ENCODE measurements at places on chromosomes 1 and 21. TPM values are rescaled to one million over a fixed set of nuclear protein-coding genes. Genes with fewer than 3 reads are reported as not detected.

GRCh38 chr1:82044111-82044510, 243.4 kb downstream of the ADGRL2 start:
- no peak overlapping the region for H3K27ac ChIP-seq
- no peaks in the 10 kb centered on the region for H3K27me3 ChIP-seq
- H3K36me3 ChIP-seq: no peaks in the 10 kb centered on the region

- no peak for DNase-seq
- H3K4me3 ChIP-seq: no peak overlapping the region
- no peak overlapping the region for H3K27ac ChIP-seq
- peaks cover 1% of the 10 kb centered on the region for H3K27me3 ChIP-seq
Observed at GRCh38 chr1:171904778-171905450, 63.6 kb downstream of the DNM3 start.

DNA sequence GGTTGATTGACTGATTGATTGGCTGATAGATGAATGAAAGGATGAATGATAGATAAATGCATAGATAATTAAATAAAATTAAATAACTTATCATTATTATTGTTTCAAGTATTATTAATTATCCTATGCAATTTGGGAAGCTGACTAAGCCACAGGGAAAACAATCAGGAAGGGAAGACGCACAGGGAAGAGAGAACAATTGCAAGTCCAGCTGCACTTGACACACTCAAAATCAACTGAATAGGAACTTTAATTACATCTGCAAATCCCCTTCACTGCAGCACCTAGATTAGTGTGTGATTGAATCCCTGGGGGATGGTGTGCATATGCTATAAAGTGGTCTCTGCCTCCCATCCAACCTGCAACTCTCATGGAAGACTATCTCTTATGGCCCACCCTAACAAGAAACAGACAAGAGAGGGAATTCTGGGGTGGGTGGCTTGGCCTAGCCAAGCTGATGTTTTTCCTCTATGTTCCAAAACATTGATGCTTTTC, 161.1 kb upstream of the FGGY start:
- H3K27ac ChIP-seq: no peak overlapping the region
- H3K36me3 ChIP-seq: no peaks in the 10 kb centered on the region
- no peak for DNase-seq
- H3K27me3 ChIP-seq: peaks cover 10% of the 10 kb centered on the region
- H3K4me1 ChIP-seq: peaks cover 3% of the 10 kb centered on the region

DNA sequence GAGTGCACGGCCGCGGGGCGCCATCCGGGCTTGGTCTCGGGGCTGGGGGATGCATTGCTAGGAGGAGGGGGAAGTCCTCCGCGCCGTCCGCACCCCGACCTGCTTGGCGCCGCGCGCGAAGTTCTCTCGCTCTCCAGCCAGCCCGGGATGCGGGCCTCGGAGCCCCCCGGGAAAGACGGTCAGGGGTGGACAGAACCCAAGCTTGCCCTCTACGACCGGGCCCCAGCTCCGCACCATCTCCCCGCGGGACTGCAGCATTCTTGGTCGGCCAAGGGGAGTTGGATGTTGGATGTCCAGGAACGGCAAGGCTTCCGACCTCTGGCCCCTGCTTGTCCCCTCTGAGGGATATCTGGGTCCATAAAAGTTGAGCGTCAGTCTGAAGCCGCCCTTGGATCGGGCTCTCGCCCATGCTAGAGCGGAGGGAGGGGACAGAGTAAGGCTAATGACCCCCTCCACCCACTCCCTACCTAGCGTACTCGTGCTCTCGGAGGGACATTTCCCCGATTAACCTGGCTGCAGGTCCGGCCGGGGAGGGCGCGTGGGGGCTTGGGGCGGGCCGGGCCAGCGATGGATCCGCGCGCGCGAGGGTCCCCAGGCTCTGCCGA, 522 bp downstream of the DISP3 start:
- no peaks in the 10 kb centered on the region for H3K36me3 ChIP-seq
- no peak for DNase-seq
- H3K27me3 ChIP-seq: peaks cover 46% of the 10 kb centered on the region
- no peak overlapping the region for H3K27ac ChIP-seq

Gene ZSCAN20
- total RNA-seq: 2.1 TPM

GRCh38 chr1:183842795-183843144, 37.9 kb downstream of the RGL1 start:
- H3K36me3 ChIP-seq: no peaks in the 10 kb centered on the region
- no peak for DNase-seq
- H3K27ac ChIP-seq: peak overlapping the region; percentile 89
- peaks cover 38% of the 10 kb centered on the region for H3K4me1 ChIP-seq
- no peaks in the 10 kb centered on the region for H3K27me3 ChIP-seq
- H3K4me3 ChIP-seq: peak overlapping the region; percentile 60

Gene SPOCD1
- total RNA-seq: 0.15 TPM

Gene MCOLN2
- total RNA-seq: 28.2 TPM

GRCh38 chr1:229397762-229398161, 36.1 kb downstream of the ACTA1 start:
- DNase-seq: no peak
- no peak overlapping the region for H3K4me3 ChIP-seq
- H3K36me3 ChIP-seq: no peaks in the 10 kb centered on the region
- H3K27me3 ChIP-seq: peaks cover 36% of the 10 kb centered on the region
- H3K27ac ChIP-seq: no peak overlapping the region
- H3K4me1 ChIP-seq: peaks cover 1% of the 10 kb centered on the region

DNA sequence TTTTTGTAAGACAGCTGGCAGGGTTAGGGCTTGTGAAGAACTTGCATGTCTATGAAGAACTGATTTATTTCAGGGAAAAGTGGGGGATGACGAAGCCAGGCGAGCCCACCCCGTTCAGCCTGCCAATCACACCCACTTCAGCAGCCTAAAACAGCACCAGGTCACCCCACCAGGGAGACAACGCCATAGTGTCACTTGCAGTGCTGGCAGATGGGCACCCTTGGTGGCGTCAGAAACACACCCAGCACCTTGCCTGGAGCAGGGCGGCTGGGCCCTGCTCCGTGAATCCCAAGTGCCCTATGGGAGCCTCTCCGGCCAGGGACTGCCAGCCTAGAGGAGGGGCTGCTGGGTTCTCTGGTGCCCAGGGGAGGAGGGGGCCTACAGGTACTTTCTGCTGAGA, 5.0 kb upstream of the NADK start:
- peaks cover 47% of the 10 kb centered on the region for H3K4me1 ChIP-seq
- no peak for DNase-seq
- H3K27me3 ChIP-seq: no peaks in the 10 kb centered on the region
- peak overlapping the region; percentile 79 for H3K27ac ChIP-seq
- peaks cover 31% of the 10 kb centered on the region for H3K36me3 ChIP-seq

Gene TLR5
- 0.23 TPM for total RNA-seq

DNA sequence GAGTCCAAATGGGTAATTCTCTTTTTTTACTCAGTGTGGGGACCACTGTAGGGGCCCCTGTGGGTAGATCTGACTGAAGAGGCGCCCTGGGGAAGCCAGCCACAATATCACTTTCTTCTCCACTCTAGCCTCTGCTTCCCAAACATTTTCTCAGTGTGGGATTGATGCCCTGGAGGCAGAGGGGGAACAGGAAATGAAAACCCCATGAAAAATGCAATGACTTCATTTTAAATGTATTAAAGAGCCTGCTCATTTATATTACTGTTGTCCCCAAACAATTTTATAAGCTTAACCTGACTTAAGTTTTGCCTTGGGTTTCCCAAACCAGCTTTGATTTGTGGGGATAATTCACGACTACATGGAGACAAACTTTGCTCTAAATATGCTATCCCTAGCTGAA, 181.9 kb downstream of the C1orf94 start:
- H3K4me1 ChIP-seq: no peaks in the 10 kb centered on the region
- no peak overlapping the region for H3K27ac ChIP-seq
- H3K36me3 ChIP-seq: no peaks in the 10 kb centered on the region
- H3K4me3 ChIP-seq: no peak overlapping the region
- DNase-seq: no peak

Gene IL19
- not detected for total RNA-seq

Gene HTR6
- total RNA-seq: not detected

DNA sequence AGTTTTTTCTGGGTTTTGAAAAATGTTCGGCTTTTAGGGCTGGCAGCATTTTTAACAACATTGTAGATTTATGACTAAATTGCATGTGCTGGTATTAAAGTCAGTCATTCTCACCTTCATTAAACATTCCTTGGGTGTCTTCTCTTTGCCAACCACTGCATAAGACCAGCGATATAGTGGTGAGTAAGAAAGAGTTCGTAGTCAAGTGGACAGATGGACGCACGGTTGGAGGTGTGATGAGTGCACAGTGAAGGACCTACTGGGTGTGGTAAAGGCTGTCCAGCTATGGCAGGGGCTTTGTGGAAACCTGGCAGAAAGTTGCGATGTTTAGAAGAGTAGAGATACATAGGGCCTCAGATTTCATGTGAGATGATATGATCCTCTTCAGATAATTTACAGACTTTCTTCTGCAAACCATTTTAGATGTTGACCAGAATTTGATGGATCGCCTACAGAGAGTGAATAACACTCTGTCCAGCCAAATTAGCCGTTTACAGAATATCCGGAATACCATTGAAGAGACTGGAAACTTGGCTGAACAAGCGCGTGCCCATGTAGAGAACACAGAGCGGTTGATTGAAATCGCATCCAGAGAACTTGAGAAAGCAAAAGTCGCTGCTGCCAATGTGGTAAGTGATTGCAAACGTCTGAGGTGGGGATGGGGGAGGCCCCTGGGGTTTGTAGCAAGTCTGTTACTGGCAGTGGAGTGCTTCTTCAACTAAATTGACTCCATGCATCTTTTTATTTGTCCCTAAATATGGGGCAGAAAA, 56.0 kb upstream of the LAMC2 start:
- H3K36me3 ChIP-seq: no peaks in the 10 kb centered on the region
- H3K27ac ChIP-seq: no peak overlapping the region
- H3K4me1 ChIP-seq: no peaks in the 10 kb centered on the region
- H3K27me3 ChIP-seq: no peaks in the 10 kb centered on the region
- DNase-seq: no peak

Gene CTH
- total RNA-seq: 14.6 TPM

DNA sequence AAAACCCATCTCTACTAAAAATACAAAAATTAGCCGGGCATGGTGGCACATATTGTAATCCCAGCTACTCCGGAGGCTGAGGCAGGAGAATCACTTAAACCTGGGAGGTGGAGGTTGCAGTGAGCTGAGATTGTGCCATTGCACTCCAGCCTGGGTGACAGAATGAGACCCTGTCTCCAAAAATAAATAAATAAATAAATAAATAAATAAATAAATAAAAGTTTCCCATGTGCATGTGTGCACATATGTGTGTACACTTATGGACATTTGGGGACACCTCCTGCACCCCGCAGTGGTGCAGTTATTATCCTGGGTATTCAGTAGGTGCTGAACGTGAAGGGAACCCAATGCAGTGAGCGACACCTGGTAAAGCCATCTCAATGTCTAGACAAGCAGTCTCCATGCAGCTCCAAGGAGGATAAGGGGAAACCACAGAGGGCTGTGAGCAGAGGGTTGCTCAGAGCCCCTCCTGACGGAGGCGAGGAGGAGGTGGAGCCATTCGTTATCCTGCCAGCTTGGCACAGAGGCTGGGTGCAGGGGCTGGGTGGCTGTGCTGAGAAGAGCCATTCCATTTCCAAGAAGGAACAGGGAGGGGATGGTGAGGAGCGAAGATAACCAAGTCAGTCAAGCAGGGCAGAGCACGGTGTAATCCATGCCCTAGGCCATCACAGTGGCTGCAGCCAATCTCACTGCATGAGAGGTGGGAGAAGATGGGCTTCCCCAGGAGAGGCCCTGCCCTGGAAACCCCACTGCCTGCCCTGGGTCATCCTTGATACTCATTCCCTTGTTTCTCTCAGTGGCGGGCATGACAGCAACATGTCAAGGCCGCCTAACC, 25.6 kb downstream of the UBIAD1 start:
- no peak for DNase-seq
- no peak overlapping the region for H3K27ac ChIP-seq
- H3K4me3 ChIP-seq: no peak overlapping the region
- H3K4me1 ChIP-seq: peaks cover 45% of the 10 kb centered on the region
- peaks cover 14% of the 10 kb centered on the region for H3K36me3 ChIP-seq

DNA sequence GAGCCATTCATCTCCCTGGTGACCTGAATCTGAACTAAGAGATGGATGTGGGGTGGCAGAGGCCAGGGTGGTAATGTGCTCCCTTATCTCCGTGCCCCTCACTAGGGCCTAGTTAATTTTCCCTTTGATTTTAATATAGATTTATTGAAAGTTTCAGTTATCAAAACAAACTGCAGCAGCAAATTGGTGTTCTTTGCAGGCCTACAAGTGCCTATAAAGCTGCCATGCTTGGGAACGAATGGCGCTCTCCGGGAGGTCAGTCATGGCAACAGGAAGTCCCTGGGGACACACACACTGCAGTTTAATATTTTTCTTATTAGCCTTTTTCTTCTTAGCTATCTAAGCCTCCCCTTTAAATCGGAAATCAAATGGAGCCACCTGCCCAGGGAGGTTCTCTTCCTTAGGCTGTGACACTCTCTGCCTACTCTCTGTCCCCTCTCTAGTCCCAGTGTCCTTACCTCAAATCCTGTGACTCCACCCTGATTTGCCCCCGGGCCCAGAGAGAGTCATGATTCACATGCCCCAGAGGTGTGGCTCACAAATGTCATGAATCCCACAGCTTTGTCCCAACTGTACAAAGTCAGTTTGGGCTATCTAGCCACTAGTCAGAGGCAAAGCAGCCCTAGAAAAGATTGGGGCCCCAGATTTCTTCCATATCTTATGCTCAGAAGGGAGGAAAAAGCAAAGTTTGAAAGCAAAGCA, 4.3 kb upstream of the ERI3 start:
- H3K36me3 ChIP-seq: no peaks in the 10 kb centered on the region
- H3K27ac ChIP-seq: no peak overlapping the region

GRCh38 chr1:192524223-192524622, 51.4 kb upstream of the RGS1 start:
- no peak overlapping the region for H3K27ac ChIP-seq
- no peak for DNase-seq
- no peak overlapping the region for H3K4me3 ChIP-seq
- peaks cover 2% of the 10 kb centered on the region for H3K36me3 ChIP-seq
- peaks cover 25% of the 10 kb centered on the region for H3K4me1 ChIP-seq

GRCh38 chr1:19081218-19081893, 124.9 kb upstream of the IFFO2 start:
- DNase-seq: no peak
- peaks cover 11% of the 10 kb centered on the region for H3K4me1 ChIP-seq
- peaks cover 78% of the 10 kb centered on the region for H3K36me3 ChIP-seq
- peak overlapping the region; percentile 40 for H3K27ac ChIP-seq
- no peaks in the 10 kb centered on the region for H3K27me3 ChIP-seq
- H3K4me3 ChIP-seq: no peak overlapping the region

DNA sequence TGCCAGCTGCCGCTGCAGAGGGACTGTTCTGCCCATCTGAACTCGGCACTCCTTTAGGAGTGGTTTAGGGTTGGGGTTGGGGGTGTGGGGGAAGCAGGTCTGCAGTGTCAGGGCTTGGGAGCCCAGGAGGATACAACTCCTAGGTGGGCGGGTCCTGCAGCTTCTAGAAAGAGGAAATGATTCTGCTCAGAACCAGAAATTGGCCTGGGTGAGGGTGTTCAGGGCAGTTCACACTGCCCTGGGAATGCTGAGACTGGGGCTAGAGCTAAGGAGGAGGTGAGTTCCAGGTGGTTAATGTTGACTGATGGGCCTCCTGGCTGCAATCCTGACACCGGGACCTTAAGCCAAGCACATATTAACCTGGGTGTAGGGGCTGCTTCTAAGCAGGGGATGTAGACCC, 4.8 kb upstream of the SLC26A9 start:
- no peaks in the 10 kb centered on the region for H3K36me3 ChIP-seq
- DNase-seq: no peak
- no peak overlapping the region for H3K4me3 ChIP-seq
- peaks cover 27% of the 10 kb centered on the region for H3K27me3 ChIP-seq
- no peak overlapping the region for H3K27ac ChIP-seq

- DNase-seq: peak; percentile 46
- peaks cover 11% of the 10 kb centered on the region for H3K27me3 ChIP-seq
- no peak overlapping the region for H3K27ac ChIP-seq
Observed at GRCh38 chr1:110420874-110421793, 13.6 kb upstream of the LAMTOR5 start.

All from activated CD4-positive, alpha-beta memory T cell treated with anti-CD3 and anti-CD28 coated beads, Interleukin-2, amount 10 ng/mL, durations not matched to agents 7 days and 5 days (primary cell).